Hematopoietic multipotent progenitor cell treated with erythropoietin and hydrocortisone succinate and interleukin-3 and kit ligand, for 17 days (in vitro differentiated cells): ENCODE measurements at places on chromosomes 11 and 22.
A peak's percentile ranks its signal among the peaks of the same experiment; 100 is the strongest.

DNA sequence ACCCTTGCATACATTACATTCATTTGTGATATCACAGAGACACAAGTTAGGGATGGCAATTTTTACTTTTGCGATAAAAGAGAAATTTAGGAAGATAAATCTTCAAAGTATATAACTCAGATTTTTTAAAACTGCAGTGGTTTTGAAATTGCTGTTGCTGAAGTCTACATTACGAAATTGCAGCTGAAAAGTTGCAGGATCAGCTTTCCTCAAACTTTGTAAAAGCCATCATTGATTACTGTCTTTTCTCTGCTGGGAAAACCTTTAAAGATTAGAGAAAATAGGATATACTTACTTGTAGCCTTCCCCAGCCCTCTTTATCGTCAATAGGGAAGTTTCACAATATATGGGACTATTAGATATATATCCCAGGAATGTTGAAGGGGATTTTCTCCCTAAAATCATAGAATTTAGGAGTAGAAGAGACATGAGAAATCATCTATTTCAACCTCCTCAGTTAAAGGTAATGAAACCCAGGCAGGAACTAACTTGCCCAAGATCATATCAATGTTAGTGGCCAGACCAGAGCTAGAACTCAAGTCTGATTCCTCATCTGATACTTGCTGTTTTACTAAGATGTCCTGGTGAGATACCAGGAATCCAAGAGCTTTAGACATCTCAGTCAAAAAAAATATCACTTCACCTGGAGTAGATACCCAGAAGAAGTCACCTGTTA lies 10.4 kb upstream of the AGBL2 start:
- no peak for DNase-seq

DNA sequence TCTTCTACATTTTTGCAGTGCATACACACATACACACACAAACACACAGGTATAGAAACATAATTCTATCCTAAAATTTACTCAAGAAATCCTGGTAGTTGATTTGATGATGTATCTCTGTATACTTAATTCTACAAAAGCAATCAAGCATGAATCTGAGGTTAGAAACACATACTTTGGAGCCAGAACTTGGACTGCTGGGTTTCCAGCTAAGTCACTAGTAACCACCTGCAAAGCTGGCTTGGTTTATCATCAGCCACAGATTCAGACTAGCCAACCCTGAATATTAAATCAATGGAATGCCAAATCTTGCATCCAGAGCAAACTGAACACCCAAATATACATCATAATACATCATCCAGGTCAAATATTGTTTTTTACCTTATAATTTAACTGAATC lies 24.8 kb upstream of the POU2AF2 start:
- DNase-seq = no peak

GRCh38 chr11:102423936-102424335 lies 28.6 kb downstream of the TMEM123 start:
- DNase-seq = no peak

DNA sequence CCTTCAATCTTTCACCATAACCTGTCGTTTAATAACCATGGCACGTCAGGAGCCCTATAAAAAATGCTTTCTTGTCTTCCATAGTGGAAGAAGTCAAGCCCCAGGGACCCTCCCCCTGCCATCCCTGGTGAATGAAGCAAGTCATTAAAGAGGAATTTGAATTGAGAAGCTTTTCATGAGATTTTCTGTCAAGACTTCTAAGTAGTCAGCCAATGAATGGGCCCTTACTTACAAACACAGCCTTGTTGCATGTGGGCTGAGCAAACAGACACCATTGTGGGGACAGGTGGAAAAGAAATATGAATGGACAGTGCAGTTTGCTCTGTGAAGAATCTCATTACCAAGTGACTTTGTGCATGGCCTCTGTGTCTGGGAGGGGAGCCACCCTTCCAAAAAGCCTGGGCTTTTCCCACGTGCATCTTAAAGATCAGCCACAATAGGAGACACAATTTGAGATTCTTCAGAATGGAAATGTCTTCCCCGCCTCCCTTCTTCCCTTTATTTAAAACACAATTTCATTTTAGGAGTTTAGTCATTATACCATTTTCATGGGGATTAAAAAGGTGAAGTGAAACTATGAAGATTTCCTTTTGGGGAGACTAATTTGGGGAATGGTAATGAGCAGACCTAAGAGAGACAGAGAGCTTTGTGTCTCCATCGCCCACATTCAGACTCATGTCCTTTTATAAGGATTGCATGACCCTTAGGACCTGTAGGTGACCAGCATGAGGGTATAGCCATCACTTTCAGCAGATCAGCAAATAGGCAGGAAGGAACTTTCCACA lies 152.0 kb downstream of the LRRC4C start:
- no peak for DNase-seq

DNA sequence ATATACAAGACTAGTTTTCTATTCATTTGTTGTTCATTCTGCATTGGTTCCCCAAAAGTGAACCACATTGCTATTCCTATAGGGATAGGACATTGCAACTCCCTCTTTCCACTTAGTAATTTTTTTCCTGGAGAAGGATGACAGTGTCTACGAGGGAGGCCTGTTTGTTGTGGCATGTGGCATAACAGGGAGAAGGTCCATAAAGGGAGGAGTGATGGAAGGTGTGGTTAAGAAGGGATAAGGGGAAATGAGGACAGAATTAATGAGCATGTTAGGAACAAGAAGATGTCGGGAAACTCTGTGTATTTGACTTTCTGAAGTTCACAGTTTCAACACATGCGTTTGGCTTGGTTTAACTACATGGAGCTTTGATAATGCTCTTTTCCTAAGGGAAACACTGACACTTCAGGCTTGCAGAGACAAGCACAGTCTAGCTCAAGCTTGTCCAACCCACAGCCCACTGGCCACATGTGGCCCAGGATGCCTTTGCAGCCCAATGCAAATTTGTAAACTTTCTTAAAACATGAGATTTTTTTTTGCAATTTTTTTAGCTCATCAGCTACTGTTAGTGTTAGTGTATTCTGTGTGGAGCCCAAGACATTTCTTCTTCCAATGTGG lies 149.7 kb downstream of the TRPC6 start:
- DNase-seq = no peak

DNA sequence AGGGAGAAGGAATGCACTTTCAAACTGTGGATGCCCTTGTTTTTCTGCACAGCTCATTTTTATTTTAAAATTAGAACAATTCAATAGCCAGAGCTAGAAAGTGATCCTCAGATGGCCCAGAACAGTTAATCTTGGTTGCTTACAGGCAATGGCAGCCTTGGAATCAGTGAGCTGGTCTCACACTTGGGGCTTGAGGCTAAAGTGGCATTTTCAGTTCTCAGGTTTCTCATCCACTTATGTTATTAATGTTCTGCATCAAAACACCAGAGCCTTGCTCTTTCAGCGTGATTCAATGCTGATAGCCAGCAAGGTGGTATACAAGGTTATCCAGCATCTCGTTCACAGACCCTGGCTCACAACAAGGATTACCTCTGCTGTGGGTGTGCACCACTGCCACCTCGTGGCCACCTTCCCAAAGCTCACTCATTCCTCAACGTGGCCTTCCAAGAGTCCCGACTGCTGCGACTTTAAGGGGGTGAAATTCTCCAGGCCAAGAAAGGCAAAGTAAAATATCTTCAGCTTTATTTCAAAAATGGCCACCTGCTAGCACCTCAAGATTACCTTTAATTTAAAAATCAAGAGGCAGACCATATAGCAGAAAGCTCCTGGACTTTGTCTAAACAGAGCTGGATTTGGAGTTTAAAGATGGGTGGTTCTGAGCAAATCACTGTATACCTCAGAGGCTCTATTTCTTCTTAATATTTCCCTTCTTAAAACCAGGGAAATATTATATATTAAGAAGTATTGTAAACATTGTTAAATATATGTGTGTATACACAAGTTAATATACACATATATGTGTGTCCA lies 34.2 kb upstream of the FSHB start:
- DNase-seq = no peak

DNA sequence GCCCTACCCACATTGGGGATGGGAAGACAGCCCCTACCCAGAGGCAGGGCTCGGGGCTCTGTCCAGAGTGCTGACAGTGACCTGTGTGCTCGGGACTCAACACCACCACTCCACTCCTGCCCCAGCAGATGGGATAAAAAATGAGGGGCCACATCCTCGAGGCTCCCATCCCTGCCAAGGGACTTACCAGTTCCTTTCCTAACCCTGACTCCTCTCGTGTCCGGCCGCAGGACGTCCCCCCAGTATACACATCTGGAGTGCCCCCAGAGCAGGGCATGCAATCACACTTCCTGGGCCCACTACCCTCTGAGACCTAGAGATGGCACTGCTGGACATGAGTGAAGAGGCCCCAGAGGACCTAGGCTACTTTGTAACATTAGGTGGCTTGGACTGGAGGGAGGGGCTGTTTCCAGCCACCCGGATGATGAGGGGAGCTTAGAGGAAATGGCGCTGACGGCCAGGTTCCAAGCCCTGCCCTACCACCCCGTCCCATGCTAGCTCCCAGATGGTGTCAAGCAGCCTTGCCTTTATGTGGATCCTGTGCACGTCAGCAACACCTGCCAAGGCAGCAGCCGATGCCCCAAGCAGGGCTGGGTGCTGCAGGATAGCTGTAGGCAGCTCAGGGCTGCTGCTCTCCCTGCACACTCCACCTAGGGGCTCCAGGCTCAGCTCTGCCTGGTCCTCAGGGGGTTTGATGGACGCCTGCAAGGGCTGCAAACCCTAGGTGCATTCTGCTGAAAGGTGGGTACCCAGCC lies 86.6 kb downstream of the DGCR2 start:
- DNase-seq = no peak

- DNase-seq = no peak
Observed at GRCh38 chr11:62546244-62546928, at the start of gene AHNAK. Gene AHNAK, minus strand, starts transcription at chr11:62546806. Its CDS starts 10,708 bp downstream, at chr11:62536098.

DNA sequence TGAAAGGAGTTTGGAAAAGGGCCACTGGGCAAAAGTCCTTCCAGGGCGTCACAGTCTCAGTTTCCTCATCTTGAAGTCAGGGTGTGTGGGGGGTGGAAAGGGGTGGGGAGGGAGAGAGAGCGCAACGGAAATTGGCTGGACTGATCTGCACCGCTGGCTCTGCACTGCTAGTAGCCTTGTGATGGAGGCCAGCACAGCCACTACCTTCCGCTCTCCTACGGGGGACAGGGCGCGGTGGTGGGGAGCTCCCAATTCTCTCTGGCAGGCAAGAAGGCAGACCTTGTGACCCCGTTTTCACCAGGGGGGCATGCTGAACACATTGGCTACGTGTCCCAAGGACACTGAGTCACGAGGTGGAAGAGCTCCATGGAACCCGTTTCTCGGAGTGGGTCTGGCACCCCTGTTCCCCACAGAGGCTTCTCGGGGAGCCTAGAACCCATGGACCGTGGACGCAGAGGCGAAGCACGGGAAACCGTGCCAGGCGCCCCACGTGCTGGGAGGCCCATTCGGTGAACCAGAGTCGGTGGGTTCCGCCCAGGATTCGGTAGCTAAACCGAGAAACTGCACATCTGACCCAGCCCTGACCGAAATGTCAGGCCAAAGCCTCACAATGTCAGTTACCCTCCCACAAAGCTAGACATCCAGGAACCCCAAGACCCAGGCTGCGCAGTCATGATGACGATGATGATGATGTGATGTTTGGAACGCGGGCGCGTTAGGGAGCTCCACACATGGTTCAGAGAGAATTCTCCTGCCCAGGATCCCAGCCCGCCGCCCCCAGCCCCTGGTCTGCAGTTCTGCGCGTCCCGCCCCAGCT lies 28.3 kb upstream of the WNT11 start:
- DNase-seq = peak; percentile 85

- DNase-seq = no peak
Observed at GRCh38 chr22:42068291-42068690, 2.3 kb downstream of the NAGA start.

DNA sequence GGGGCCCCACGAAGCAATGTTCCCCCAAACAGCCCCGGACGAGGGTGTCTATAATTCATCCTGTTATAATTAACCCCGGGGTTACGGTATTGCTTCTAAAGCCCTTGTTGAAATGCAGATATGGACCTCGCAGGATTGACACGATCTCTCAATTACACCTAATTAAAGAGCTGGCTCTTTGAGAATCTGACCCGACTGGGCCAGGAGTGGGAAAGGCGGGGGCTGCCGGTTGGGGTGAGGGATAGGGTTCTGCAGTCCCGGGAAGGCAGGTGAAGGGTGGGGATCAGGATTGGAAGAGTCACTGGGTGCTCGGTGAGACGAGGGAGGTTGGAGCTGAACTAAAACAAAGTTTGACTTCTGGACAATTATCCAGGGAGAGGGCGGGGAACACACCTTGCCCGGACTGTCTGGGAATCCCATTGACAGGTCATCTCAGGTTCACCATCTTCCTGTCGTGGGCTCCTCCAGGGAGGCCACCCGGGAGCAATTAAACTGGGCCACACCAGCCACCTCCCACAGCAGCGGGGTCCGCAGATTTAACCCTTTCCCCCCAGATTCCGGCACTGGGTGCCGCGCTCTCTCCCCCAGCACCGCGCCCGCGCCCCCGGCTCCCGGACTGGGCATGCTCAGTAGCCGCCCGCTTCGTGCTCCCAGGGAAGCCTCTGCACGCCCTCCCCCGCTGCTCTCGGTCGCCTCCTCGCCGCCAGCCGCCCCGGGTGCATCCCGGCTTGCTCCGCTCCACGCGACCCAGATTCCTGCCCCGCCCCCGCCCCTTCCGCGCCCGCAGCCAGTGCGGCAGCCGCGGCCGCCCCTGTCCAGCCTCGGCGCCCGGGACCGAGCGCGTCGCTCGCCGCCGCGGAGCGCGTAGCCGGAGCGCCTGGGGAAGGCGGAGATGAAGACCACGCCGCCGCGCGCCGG lies at the start of gene ELMOD1:
TSS of gene ELMOD1 (plus strand) at position 688 of the 918 bp plus-strand sequence. CDS start 27,043 bp downstream, outside the sequence.
- DNase-seq = no peak

- no peak for DNase-seq
Observed at GRCh38 chr22:24417901-24418641, 9.3 kb upstream of the ADORA2A start.

- DNase-seq = no peak
Observed at GRCh38 chr22:49812838-49813237, 14.8 kb downstream of the BRD1 start.

DNA sequence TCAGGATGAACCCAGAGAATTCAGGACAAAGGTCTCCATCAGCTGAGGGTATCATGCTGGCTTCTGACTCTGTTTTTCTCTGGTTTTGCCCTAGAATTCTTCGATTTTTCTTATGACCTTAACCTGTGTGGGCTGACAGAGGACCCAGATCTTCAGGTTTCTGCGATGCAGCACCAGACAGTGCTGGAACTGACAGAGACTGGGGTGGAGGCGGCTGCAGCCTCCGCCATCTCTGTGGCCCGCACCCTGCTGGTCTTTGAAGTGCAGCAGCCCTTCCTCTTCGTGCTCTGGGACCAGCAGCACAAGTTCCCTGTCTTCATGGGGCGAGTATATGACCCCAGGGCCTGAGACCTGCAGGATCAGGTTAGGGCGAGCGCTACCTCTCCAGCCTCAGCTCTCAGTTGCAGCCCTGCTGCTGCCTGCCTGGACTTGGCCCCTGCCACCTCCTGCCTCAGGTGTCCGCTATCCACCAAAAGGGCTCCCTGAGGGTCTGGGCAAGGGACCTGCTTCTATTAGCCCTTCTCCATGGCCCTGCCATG lies 16.8 kb downstream of the SERPING1 start:
- DNase-seq = no peak

DNA sequence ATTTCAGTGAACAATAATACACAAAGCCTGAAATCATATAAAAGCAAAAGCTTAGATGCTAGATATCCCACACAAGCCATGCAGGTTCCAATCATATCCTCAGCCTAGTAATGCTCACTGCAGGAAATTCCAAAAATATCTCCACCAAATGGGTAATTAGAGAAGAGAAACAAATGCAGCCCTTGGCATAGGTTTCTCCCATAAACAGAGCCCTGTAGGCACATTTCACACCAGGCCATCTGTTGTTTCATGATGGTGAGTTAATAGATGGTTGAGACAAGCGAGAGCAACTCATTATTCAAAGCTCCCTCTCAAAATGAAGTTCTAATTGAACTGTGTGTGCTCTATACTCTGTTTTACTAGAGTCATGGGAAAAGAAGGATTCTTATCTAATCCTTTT lies 154.6 kb upstream of the TRPC6 start:
- DNase-seq = no peak

GRCh38 chr11:20363149-20363499 lies 390 bp upstream of the HTATIP2 start:
- no peak for DNase-seq
